ENCODE measurements at places on chromosomes 5 and 9.

- no peak for DNase-seq
These were observed 301.2 kb downstream of the KIAA0825 start for GRCh38 chr5:94316916-94317838.

GRCh38 chr5:175638305-175638704 lies 19.6 kb upstream of the HRH2 start:
- DNase-seq, result no peak

- no peak for DNase-seq
These were observed 16.7 kb upstream of the NEURL1B start for GRCh38 chr5:172624083-172624995.

DNA sequence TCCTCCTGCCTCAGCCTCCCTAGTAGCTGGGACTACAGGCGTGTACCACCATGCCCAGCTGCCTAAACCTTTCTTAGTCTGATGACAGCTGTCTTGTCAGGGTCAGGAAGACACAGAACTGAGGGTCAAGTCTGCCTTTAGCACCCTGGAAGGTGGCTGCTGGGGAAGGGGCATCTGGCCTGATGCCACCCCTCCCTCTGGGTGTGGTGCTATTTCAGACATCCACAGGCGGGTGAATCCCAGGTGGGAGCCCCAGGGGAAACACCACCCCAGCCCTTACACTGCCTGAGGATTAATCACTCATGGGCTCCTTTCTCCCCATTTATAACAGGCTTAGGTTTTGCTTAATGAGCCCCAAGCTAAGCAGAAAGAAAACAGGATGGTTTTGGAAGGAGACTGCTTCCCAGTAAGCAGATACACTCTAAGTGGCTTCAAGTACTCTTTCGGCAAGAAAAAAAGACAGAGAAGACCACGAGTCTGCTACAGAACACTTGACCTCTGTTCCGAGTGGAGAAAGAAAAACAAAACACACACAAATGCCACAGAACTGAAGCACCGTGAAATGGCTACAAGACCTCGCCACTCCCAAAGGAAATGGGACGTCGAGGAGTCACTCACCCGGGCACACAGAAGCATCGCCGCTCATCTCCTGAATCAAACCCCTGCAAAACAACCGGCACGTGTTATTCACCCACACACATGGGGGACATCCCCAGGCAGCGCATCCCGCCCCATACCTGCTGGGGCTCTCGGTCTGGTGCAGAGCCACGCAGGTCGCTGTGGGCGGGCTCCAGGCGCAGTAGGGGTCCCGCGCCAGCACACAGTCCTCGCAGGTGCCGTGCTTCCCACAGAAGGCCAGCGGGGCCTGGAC lies 62.4 kb downstream of the SECISBP2 start:
- DNase-seq, result no peak

DNA sequence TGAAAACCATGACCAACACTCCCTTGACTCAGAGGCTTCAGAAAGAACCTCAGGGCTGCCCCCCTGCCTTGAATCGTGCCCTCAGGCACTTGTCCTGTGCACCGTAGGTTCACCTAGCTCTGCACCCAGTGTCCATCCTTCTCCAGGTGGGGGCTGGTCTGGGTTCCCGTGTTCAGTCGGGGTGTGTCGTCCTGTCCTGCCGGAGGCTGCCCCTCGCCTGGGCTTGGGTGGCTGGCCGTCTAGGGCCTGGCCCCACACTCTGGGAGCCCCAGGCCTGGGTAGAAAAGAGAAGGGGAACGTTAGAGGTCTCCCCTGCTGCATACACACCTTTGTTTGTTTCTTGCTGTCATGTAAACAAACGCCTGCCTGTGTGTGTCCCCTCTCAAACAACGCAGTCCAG lies 29.3 kb downstream of the CATSPER3 start:
- DNase-seq, result no peak

- DNase-seq, result no peak
These were observed 258.5 kb upstream of the CD180 start for GRCh38 chr5:67454957-67455561.

GRCh38 chr5:90618071-90618470 lies 59.5 kb downstream of the ADGRV1 start:
- no peak for DNase-seq

- DNase-seq, result no peak
These were observed 5.2 kb downstream of the SAXO1 start for GRCh38 chr9:19027825-19028224.

DNA sequence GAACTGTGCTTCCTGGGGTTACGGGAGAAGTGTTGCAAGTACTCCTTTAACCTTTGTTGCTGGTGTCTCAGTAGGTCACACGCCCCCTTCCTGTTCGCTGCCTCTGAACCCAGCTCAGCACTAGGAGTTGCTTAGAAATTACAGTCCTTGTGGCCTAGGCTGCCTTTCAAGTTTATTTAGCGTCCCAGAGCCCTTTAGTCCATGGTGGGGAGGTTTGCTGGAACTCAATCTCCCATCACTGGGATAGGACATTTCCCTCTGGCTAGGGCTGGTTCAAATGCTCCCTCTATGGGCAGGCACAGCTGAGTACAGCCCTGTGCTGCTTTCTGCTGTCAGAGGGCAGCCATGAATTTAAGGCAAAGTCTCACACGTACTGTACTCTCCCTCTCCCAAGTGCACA lies 4.7 kb downstream of the IFNA8 start:
- DNase-seq, result no peak

DNA sequence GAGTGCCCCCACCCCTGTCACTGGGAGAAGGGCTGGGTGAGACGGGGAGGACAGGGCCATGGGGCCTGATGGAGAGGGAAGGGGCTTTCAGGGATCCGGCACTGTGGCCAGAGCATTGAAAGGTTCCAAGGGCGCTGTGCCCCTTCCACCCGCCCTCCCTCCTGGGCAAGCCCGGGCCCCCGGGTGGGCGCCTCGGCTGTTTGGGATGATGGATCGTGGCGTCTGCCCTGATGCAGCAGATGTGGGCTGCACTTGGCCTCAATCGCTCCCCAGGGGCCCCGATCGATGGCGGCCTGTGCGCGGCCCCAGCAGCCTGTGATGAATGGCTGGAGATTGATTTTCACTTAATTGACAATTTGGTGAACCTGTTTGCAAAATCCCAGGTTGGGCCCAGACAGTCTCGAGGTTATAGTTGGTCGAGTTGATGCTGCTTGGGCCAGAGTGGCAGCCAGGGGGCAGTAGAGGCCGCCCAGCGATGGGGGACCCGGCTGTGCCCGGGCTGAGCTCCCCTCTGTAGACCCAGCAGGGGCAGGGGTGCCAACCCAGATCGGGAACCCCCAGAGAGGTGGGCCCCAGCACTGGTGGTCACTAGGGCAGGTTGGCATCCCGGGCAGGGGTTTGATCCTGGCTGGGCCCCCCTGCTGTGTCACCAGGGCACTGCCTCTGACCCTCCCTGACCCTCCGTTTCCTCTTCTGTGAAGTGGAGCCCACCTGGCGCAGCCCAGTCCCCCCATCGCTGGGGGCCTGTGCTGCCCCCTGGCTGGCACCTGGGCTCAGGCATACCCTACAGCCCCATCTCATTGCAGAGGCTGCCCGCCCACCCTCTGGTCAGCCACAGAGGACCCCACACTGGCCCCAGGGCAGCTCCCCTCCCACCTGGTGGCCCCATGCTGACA lies 34.7 kb downstream of the LHX3 start:
- DNase-seq, result peak; percentile 41

DNA sequence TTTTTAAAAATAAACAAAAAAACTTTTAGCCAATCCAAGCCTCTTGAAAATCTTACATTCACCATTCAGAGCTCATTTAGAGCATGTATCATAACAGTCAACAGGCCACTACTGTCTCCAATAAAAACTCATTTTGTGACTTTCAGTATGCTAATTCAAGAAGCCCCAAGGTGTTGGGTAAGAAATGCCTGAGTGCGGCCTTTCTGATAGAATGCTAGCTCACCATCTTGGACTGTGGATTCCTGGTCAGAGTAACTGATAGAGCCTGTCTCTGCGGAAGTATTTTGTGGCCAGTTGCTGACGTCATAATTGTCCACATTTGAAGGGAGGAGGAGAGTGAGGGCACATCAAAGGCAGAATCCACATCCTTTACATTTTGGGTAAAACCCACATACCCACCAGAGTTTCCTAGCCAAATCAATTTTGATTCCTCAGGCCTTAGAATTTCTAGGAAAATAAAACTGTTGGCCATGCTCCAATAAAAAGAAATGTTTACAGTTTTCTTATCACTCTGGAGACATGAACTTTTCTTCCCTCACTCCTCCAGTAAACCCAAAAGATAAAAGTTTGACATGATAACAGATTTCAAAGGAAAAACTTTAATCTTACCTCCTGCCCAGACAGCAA lies 41.1 kb upstream of the ERCC6L2 start:
- peak; percentile 27 for DNase-seq

DNA sequence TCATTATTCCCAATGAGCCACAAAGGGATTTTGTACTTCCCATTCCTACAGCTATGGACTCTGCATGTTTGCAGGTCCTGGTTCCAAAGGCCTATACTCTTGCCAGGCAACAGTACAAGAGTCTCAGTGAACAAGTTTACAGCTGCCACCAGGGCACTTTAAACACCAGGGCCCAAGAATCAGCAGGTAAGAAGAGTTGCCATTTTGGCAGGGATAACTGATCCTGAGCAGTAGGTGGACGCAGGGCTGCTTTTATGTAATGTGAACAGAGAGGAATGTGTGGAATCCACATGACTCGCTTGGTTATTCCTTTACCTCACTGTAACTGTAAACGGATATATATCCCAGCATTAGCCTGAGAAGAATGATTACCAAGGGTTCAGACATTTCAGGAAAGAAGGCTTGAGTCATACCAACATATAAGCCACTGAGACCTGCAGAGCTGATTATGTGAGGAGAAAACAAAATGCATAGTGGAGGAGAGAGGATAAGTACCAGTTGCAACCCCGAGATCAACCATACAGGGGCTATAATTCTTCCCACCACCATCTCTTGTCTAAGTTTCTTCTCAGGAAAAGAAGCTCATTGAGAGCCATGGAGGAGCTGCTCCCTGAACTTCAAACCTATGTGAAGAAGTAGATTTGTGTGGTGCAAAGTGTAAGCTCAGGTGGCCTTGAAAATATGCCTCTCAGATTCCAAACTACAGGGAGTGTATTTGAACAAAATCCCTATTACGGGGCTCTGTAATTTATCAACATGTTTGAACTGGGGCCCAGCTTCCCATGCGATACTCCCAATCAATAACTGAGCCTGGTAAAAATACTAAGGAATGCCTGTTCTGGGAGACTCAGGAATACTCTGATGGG lies 24.6 kb downstream of the RAPGEF6 start:
- DNase-seq, result peak; percentile 59

DNA sequence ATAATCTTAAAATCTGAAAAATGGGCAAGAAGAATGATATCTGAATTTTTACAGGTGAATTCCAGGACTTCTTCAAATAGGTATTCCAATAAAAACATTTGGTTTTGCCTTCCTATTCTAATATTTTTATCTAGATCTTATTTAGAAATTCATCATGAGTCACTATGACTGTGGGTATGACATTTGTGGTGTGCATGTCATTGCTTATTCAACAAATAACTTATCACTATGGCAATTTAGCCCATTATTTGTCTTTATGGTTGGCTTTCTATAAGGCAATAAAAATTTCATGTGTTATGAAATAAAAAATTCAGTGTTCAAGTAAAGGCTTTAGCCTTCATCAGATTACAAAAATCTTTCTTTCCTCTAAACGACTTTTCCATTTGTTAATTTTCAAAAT lies 1139.6 kb upstream of the NUDT12 start:
- no peak for DNase-seq

DNA sequence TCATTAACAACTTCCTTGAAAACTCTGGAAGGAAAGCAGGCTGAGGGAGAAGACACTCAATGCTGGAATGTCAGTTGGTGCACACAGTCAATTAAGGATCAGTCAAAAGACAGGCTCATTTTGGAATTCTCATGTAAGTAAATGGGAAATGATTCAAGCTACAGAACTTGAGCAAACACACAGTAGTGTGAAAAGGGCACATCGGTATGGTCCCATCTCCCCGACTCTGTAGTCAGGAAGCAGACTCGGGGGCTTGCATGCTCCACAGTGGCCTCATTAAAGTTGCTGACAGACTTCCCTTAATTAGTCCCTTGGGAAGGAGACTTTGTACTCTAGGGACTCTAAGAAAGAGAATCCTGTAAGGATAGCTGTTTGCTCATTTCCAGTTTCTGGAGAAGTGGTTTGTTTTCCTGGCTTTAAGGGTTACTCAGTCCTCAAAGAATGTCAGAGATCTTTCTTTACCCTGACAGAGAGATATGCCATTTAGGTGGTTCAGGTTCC lies 339.2 kb downstream of the ADAMTS6 start:
- peak; percentile 36 for DNase-seq

DNA sequence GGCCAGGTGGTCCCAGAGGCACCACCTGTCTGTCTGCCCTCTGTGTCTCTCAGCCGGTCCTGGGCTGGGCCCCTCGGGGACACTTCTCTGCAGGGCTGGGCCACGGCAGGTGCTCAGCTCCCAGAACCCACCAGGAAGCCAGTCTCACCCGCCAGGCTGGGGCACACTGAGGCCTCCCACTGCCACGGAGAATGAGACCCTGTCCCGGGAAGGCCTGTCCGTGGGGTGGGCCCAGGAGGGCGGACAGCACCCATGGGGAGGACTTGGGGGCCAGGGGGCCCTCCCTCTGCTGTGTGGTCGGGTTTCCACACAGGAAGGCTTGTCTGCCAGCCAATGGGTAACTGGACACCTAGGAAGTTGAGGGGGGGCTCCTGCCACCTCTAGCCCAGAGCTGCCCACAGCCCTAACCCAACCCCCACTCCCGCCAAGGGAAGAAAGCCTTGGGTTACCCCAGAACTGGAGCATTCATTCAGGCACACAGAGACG lies 4.1 kb upstream of the TUBB4B start:
- DNase-seq, result no peak

GRCh38 chr9:123556464-123557435 lies 200.8 kb downstream of the CRB2 start:
- DNase-seq, result no peak

Measured in urothelium cell line (cell line).